AML-193 (cell line): ENCODE measurements at places on chromosomes 6 and 20.

DNA sequence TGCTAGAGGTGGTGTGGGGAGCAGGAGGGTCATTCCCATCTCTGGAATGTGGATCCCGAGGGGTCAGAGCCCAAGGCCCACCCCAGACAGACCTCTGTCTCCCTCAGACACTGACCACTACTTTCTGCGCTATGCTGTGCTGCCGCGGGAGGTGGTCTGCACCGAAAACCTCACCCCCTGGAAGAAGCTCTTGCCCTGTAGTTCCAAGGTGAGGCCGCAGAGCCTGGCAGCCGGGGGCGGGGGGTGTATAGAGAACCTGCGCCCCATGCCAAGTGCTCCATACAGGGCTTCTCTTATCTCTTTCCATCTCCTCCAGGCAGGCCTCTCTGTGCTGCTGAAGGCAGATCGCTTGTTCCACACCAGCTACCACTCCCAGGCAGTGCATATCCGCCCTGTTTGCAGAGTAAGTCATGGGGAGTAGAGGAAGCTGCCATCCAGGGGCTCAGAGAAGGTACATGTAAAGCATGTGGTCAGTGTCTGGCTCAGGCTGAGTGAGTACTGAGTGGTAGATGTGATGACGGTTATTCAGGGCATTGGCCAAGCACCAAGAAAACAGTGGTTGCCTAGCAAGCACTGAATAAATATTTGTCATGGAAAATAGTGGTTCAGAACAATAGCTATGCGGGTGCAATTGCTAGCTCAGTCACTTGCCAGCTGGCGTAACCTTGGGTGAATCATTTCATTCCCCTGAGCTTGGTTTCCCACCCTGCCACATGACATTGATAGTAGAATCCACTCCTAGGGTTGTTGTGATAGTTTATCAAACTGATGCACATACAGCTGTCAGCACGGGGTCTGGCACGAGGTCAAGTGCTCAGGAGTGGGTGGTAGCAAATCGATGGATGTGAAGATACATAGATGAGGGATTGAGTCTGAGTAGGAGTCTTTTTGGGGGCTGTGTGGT is 3.5 kb downstream of the PIGT start:
- DNase-seq = no peak

DNA sequence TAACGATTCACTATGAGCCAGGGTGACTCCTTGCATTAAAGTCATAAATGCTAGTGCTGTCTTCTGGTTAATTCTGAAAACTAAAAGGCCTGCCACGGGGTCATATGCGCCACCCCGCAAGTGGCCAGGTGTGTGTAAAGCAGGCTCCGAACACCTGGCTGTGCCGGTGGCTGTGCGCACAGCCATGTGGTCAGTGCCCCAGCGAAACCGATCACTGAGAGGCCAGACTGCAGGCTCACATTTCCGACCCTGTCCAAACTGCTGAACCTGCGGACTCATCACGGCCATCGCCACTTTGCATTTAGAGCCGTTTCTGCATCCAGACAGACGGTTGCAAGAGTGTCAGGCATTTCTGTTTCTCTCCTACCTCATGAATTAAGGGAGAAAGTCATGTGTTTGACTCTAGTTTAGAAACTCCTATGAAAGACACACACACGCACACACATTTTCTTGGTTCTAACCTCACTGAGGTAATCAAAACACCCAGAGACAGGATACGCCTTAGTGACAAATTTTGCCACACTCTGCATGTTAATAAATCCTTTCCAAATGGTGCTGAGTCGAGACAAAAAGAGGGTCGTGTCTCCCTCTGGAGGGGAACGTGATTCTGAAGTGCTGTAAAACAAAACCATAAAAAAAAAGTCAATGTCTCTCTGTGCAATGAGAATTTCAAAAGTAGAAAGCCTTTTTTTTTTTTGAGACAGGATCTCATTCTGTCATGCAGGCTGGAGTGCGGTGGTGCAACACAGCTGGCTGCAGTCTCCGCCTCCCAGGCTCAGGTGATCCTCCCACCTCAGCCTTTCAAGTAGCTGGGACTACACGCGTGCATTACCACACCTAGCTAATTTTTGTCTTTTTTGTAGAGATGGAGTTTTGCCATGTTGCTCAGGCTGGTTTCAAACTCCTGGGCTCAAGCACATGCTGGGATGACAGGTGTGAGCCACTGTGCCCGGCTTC is 31.0 kb upstream of the TCFL5 start:
- no peak for DNase-seq

DNA sequence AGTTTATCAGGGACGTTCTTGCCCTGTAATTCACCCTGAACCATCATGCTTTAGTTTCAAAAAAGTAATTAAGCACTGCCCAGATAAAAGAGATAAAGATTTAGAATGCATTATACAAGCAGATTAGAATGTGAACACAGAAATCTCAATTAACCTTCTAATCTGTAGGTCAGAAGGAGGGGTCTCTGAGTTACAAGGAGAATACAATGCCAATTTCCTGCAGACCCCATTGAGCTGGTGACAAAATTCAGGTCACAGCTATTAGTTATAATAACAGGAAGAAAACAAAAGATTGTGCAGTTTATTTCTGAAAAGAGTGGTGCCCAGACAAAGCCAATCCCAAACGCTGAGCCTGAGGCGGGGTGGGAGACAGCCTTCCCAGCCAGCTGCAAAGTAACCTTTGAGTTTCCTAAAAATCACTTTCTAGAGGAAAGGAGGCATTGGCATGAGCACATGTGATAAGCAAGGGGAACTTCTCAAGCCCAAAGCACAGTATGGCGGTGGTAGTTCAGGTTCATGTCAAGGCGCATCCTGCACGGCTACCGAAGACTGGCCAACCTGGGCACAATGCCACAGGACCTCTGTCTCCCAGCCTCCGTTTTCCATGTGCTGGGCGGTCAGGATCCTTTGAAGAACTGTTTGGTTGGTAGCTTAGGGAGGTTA is 192.5 kb downstream of the TTLL2 start:
- no peak for DNase-seq

DNA sequence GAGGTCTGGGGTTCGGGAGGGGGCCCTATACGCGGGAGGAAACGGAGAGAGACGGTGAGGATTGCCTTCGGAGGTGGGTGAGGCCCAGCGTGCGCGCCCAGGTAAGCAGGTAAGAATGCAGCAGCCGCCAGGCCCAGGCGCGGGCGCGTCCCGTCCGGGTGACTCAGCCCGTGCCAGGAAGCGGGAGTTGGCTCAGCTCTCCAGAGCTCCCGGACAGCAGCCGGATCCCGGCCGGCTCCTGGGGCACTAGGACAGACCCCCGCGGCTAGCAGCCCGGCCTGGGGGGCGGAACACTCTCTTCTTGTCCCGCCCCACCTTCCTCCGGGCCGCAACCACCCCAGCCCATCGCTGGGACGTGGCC is 1.5 kb upstream of the MDFI start:
- no peak for DNase-seq

DNA sequence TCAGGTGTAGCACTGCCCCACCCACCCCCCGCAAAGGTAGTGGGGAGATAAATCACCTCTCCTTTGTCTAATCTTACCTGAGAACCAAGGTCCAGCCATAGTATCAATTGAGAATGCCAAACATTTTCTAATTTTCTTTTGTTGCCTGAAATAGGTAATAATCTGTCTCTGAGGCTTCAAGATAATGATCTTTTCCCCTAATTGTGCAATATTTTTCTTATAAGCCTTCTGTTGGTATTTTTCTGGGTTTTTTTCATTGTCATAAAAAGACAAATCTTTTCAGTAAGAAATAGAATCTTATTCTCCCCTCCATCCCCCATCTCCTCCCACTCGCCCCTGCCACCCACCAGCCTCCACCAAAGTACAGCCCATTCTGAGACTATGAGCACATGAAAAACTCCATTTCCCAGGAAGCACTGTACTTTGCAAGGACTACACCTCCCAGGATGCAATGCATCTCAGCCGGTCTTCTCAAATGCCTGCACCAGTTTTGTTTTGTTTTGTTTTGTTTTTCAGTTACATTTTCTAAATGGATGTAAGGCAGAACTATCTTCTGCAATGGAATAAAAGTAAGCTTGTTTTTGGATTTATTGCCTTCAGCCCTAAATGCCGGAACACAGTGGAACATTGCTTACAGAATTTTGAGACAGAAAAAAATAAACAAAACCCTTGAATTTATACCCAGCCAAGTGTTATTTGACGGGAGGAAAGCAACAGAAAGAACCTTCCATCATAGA is 268.0 kb downstream of the TFAP2A start:
- no peak for DNase-seq

GRCh38 chr6:35494161-35494563 is 2.7 kb downstream of the TEAD3 start:
- DNase-seq = peak; percentile 50

GRCh38 chr20:37977786-37978185 is 55.5 kb downstream of the TTI1 start:
- no peak for DNase-seq

- DNase-seq = no peak
These were observed 7.9 kb downstream of the RPS6KA2 start for GRCh38 chr6:166618866-166619761.

DNA sequence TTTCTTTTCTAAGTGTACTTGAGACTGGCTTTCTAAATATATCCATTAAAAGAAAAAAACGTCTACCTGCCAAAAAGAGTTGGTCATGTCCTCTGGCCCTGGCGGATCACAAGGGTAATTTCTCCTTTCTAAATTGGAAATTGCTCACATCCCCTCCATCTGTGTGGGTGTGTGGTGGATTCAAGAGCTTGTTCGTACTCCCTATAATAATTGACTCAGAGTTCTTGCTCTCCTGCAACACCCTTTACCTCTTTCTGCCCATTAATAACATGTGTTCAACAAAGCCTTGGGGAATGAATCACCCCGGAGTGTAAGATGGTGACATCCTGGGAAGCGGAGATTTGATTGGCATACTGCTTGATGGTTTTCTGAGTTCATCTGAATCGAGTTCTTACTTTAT is 263.8 kb downstream of the ALDH8A1 start:
- no peak for DNase-seq

- no peak for DNase-seq
These were observed 116.0 kb downstream of the PLCB1 start for GRCh38 chr20:8248051-8248450.

- no peak for DNase-seq
These were observed 4.3 kb downstream of the HLA-DMB start for GRCh38 chr6:32936239-32937152.

GRCh38 chr6:16999491-17000436 is 102.1 kb upstream of the STMND1 start:
- DNase-seq = no peak

DNA sequence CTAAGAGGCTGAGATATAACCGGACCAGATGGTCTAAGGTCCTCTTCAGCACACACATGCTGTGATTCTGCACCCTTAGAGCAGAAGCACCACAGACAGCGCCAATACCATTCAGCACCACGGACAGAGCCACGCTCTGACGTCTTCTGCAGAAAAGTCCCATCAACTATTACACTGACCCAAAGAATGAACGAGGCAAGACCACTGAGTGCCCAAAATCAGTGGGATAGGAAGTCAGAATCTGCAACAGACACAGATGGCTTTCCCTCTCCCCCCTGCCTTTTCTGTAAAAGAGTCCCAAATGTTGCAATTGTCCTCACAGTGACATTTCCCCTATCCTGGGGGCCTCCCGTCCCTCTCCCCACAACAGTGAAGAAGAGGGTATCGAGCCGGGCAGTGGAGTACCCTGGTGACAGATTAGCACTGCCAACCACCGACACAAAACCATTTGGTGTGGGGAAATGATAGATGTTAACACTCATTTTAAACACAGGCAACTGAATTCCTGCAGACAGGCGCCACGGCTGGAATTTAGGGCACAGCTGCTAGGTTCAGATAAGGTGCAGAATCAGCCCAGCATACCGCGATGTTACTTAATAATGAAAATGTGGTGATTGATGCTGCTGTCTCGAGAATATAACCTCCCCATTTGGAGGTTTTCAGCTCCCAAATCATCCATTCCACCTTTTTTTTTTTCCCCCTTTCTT is 66.6 kb upstream of the CTNNBL1 start:
- DNase-seq = peak; percentile 2

DNA sequence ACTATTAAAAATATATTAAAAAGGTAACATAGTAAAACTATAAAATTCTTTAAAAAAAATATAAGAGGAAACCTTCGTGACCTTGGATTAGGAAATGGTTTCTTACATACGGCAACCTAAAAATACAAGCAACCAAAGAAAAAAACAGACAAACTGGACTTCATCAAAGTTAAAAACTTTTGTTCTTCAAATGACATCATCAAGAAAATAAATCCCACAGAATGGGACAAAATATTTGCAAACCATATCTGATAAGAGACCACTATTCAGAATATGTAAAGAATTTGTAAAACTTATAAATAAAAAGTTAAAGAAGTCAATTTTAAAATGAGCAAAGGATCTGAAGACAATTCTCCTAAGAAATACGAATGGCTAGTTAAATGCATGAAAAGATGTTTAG is 110.0 kb downstream of the ATG5 start:
- DNase-seq = no peak

DNA sequence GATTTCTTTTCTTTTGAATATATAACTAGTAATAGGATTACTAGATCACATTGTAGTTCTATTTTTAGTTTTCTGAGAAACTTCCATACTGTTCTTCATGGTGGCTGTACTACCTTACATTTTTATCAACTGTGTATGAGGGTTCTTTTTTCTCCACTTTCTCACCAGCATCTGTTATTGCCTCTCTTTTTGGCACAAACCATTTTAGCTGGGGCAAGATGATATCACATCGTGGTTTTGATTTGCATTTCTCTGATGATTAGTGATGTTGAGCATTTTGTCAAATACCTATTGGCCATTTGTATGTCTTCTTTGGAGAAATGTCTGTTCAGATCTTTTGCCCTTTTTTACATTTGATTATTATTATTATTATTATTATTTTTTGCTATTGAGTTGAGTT is 86.1 kb upstream of the TCF21 start:
- no peak for DNase-seq

GRCh38 chr6:46990031-46990644 is 52.0 kb downstream of the ADGRF1 start:
- DNase-seq = no peak

DNA sequence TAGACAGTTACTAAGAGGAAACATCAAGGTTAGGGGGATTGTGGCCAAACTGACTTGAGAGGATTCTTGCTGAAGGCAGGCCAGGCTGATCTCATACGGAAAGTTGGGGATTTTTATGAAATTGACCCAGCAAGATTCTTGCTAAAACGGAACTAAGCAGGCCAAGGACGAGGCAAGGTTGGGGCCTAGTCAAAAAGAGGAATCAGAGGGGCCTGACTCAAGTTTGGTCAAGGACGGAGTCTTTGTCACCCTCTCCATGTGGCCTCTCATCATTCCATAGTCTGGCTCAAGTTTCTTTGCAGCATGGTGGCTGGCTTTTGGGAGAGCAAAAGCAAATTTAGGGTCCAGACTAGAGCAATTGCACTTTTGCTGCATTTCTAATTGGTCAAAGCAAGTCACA is 7.9 kb upstream of the HECA start:
- DNase-seq = no peak

DNA sequence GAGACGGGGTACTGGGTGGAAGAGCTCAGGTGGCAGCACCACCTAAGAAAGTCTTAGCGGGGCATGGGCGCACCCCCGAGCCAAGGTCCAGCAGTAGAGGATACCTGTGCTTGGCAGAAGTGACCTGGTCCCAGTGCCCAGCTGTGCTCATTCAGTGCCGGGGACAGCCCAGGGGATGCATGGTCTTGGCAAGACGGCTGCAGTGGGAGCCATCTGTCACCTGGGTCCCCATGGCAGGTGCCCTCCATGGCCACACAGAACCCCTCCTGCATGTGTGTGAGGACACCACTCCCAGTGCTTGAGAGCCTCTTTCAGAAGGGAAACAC is 664.7 kb downstream of the QKI start:
- no peak for DNase-seq
